NCI-H345 (cell line): ENCODE measurements at places on chromosomes 5 and 9.

- DNase-seq = no peak
These were observed 186.7 kb upstream of the TBC1D2 start for GRCh38 chr9:98442114-98442513.

DNA sequence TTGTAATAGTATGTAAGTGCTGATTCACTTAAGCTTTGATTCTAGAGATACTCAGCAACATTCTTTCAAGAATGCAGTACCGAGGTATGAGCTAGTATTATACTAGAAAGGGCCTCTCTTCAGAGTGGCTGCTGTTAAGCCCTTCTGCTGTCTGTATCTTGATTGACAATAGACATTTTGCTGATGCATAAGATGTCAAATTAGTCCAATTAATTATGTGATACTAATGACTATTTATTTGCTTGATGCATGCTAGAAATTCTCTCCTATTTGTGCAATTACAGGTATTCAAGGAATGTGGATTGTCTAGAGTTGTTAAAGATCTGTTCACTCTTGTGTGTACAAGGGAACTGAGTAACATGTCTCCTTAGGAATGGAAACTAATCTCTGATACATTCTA, 92.3 kb upstream of the PTGER4 start:
- no peak for DNase-seq

GRCh38 chr5:167764641-167765289, 526.7 kb upstream of the WWC1 start:
- DNase-seq = no peak

GRCh38 chr5:2753452-2754420, 2.3 kb upstream of the IRX2 start:
- DNase-seq = no peak

- no peak for DNase-seq
These were observed 143.3 kb downstream of the RAPGEF6 start for GRCh38 chr5:131491749-131492148.

DNA sequence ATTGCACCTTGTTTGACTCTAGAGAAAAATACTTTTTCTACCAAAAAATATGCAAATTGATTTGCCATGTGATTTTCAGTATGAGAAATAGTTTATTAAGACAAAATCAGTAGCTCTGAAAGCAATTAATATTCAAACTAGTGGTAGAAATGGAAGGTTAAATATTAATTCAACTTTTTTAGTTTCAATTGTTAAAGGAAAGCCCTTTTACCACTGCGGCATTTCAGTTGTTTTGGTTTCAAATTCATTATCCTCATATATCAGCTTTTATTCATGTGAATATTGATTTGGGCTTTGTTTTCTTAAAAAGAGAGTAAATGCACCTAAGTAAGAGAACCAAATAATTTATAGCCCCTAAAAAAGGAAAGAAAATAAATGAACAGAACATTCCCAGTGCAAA, 660.6 kb upstream of the CHD1 start:
- DNase-seq = no peak

DNA sequence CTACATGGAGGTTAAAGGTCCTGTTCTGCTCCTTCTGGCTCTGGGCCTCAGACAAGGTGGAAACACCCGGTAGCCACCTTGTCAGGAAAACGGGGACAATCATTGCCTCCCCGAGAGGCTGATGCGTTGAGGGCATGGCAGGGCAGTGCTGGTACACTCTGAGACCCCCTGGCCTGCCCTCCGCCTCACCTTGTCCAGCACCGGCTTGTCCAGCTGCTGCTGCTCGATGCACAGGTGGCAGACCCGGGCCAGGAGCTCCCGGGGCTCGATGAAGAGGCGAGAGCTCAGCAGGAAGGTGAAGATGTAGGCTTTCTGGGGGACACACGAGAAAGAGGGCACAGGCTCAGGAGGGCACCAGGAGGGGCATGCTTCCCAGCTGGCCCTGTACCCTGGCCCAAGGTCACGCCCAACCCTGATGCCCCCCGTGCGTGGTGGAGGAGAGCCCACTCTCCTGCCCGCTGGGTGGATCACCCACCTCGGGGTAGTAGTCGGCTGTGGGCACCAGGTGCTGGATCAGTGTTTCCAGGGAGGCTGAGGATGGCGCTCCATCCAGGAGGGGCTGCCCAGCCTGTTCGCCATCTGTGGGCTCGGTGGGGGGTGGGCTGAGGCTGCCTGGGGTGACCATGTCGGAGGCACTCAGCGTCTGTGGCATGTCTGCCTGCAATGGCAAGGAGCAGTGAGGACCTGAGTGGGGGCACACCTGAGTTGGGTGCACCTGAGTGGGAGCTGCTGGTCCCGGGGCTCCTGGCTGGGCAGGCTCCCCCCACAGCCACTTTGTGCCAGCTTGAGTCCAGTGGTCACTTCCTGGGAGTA, 66.0 kb upstream of the RNF130 start:
- no peak for DNase-seq
